ENCODE measurements at places on chromosomes 6 and 20.
A peak's percentile ranks its signal among the peaks of the same experiment; 100 is the strongest.

DNA sequence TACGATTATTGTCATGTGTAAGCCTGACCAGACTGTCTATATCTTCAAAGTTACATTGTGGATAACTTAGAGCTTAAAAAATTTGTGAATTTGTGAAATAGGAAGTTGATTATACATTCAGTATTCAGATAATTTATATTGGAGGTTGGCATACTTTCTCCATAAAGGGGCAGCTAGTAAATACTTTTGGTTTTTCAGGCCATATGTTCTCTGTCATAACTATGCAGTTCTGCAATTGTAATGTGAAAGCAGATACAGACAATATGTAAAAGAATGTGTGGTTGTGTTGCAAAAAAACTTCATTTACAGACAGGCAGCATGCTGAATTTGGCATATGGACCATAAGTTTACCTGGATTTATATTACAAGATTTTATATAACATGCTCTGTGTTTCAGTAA lies 29.3 kb downstream of the HSF2 start:
- H3K27ac ChIP-seq, result no peak overlapping the region
- peaks cover 2% of the 10 kb centered on the region for H3K4me1 ChIP-seq
- no peak overlapping the region for H3K4me3 ChIP-seq

DNA sequence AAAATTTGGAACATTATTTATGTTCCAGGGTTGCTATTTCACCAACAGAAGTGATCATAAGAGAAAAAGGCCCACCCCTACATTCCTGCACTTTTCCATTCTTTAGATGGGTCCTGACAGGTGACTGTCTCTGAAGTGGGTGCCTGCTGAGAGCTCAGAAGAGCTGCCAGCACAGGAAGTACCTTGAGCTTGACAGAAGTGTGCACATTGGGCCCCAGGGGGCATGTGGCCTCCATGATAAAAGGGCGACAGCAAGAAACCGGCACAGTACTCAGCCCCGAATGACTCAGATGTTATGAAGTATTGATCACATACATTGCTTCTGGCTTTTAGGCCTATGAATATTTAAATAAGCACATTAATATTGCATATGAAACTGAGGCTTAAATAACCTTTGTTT lies 150.4 kb downstream of the PCSK2 start:
- H3K4me3 ChIP-seq, result no peak overlapping the region
- DNase-seq, result no peak
- no peaks in the 10 kb centered on the region for H3K36me3 ChIP-seq
- peaks cover 8% of the 10 kb centered on the region for H3K27me3 ChIP-seq
- no peaks in the 10 kb centered on the region for H3K4me1 ChIP-seq
- no peak overlapping the region for H3K27ac ChIP-seq

DNA sequence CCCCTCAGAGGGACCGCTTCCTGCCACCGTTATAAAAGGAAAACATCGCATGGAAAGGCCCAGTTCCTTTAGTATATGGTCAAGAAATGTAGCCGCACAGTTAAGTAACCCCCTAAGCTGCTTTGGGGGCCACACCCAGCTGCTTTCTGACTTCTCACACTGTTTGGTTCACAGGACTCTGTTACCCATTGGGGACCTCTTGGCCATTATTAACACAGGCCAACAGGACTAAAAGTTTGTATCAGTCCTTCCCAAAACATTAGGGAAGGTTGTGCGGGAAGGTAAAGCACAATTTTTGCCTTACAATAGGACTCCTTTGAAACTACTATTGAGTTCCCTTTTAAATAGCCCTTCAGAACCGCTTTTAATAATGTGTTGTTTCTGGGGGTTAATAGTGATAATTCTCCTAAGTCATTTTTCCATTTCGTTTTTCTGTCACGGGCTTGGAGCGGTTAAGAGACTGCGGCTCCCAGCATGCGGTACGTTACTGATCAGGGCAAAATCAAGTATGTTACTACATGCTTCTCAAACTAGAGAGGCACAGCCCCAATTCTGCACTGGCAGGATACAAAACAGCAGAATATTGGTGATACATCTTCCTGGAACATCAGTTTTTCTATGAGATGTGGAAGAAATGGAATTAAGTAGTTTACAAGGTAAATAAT lies 668 bp upstream of the RPP40 start:
- H3K36me3 ChIP-seq, result no peaks in the 10 kb centered on the region
- H3K27me3 ChIP-seq, result no peaks in the 10 kb centered on the region
- H3K27ac ChIP-seq, result peak overlapping the region; percentile 93
- no peak for DNase-seq
- peak overlapping the region; percentile 95 for H3K4me3 ChIP-seq

DNA sequence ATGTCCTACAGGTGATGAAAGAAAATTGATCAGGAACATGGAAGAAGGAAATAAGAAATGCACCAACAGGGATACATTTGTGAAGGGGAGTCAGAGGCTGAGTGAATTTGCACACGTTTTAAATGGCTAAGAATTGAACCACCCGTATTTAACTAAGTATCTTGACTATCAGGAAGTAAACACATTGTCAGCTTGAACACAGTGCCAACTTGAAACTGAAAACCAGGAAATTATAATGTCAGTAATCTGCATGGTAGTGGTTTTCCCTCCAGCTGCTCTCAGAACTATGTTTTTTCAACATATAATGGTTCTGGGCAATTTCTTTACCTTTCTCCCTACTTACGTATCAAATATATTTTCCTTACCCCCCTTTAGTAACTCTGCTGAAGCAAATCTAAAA lies 366.5 kb upstream of the POU3F2 start:
- H3K36me3 ChIP-seq, result no peaks in the 10 kb centered on the region
- no peaks in the 10 kb centered on the region for H3K27me3 ChIP-seq
- no peak overlapping the region for H3K27ac ChIP-seq
- no peaks in the 10 kb centered on the region for H3K4me1 ChIP-seq

GRCh38 chr6:155473741-155474140 lies 18.1 kb upstream of the NOX3 start:
- peaks cover 11% of the 10 kb centered on the region for H3K36me3 ChIP-seq
- H3K4me3 ChIP-seq, result no peak overlapping the region
- DNase-seq, result no peak
- no peak overlapping the region for H3K27ac ChIP-seq
- no peaks in the 10 kb centered on the region for H3K4me1 ChIP-seq
- H3K27me3 ChIP-seq, result no peaks in the 10 kb centered on the region

- DNase-seq, result no peak
- no peak overlapping the region for H3K27ac ChIP-seq
- H3K4me3 ChIP-seq, result no peak overlapping the region
- no peaks in the 10 kb centered on the region for H3K4me1 ChIP-seq
These were observed 243.4 kb upstream of the KCNG1 start for GRCh38 chr20:51266353-51266752.

- DNase-seq, result no peak
- peaks cover 3% of the 10 kb centered on the region for H3K27me3 ChIP-seq
- no peaks in the 10 kb centered on the region for H3K4me1 ChIP-seq
- H3K4me3 ChIP-seq, result no peak overlapping the region
- no peaks in the 10 kb centered on the region for H3K36me3 ChIP-seq
- no peak overlapping the region for H3K27ac ChIP-seq
These were observed 55.9 kb upstream of the NUP153 start for GRCh38 chr6:17762651-17763050.

GRCh38 chr6:168105813-168106632 lies 27.0 kb upstream of the FRMD1 start:
- H3K27ac ChIP-seq, result no peak overlapping the region
- no peak for DNase-seq
- H3K4me3 ChIP-seq, result no peak overlapping the region
- peaks cover 33% of the 10 kb centered on the region for H3K27me3 ChIP-seq
- H3K36me3 ChIP-seq, result no peaks in the 10 kb centered on the region

DNA sequence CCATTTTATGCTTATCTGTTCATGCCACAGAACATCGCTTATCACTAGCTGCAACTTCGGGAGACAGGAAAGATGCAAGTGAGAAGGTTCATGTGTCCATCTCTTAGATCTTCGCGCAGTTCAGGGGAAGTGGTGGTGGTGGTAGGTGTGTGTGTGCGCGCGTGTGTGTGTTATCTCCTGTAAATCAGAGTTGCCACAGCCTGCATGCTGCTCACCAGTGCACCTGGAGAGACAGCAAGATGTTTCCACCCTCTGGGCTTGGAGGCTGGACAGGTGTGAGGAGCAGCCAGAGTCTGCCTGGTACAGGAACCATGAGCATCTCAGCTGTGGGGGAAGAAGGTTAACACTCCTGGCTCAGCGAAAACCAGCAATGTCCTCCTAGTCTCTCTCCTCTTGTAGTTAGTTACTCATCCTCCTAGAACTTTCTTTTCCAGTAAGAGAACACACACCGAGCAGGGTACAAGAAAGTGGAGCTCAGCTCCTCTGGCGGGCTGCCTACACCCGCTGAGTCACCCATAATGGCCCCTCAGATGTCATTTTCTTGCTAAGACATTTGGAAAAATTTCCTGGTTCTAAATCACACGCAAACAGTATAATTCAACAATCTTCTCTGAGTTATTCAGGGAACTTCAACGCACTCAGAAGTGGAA lies 5.1 kb upstream of the TUBB1 start:
- H3K27ac ChIP-seq, result peak overlapping the region; percentile 28
- no peaks in the 10 kb centered on the region for H3K36me3 ChIP-seq
- no peak for DNase-seq
- H3K27me3 ChIP-seq, result no peaks in the 10 kb centered on the region
- H3K4me1 ChIP-seq, result peaks cover 45% of the 10 kb centered on the region

DNA sequence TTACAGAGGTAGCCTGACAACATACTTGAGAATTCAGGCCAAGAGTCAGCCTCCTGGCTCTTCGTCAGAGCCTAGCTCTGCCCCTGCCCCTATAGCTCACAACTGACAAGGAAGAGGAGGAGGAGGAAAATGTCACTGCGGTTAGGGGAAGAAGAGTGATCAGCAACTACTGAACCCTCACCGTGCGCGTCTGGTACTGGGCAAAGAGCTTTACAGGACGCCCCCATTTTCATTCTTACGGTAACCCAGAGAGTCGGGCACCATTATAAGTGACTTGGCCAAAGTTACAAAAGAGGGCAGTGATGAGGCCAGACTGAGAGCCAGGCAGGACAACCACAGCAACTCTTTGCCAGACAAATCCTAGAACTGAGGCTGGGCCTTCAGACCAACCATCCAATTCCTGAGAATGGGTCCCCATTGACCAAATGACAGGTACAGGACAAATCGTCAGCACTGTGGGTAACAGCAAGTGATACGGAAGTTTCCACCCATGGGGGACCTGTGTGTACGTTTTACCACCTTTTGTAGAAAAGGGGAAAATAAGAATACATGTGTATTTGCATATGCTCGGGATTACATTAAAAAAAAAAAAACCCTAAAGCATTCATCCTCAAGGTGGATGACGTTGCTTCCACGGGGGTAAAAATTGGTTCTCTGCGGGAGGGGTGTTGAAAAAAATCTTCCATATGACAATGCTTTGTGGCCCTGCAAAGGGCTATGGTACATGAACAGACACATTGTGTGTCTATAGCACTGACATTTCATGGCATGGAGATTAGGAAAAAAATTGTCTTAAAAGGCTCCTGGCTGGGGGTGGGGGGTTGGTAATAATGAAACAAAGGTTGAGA lies 118.0 kb downstream of the NFATC2 start:
- peak overlapping the region; percentile 65 for H3K27ac ChIP-seq
- H3K27me3 ChIP-seq, result no peaks in the 10 kb centered on the region
- H3K4me3 ChIP-seq, result no peak overlapping the region
- DNase-seq, result no peak
- peaks cover 87% of the 10 kb centered on the region for H3K36me3 ChIP-seq

DNA sequence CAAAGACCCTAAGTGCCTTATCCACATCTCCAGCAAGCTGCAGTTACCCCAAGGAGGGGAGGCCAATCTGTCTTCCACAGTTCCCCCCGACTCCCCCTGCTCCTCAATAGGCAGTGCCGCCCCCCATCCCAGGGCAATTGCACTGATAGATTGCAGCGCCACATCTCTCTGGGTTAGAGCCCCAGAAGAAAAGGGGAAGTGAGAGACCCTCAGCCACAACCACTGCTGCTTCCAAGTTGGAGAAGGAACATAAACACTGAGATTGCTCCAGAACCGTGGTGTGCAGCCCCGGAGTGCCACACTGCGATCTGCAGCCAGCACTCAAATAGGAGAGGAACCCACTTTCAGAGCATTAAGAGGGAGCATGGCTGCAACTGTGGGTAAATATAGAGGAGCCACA lies 101.5 kb downstream of the RWDD2A start:
- H3K36me3 ChIP-seq, result no peaks in the 10 kb centered on the region
- no peak overlapping the region for H3K4me3 ChIP-seq
- no peaks in the 10 kb centered on the region for H3K4me1 ChIP-seq

- peaks cover 28% of the 10 kb centered on the region for H3K27me3 ChIP-seq
- H3K4me1 ChIP-seq, result no peaks in the 10 kb centered on the region
- H3K36me3 ChIP-seq, result no peaks in the 10 kb centered on the region
- no peak overlapping the region for H3K4me3 ChIP-seq
- H3K27ac ChIP-seq, result no peak overlapping the region
These were observed 151.8 kb upstream of the PRND start for GRCh38 chr20:4569865-4570264.

- no peak overlapping the region for H3K4me3 ChIP-seq
- H3K27ac ChIP-seq, result no peak overlapping the region
- DNase-seq, result no peak
These were observed 39.7 kb upstream of the CCDC167 start for GRCh38 chr6:37539171-37540028.

DNA sequence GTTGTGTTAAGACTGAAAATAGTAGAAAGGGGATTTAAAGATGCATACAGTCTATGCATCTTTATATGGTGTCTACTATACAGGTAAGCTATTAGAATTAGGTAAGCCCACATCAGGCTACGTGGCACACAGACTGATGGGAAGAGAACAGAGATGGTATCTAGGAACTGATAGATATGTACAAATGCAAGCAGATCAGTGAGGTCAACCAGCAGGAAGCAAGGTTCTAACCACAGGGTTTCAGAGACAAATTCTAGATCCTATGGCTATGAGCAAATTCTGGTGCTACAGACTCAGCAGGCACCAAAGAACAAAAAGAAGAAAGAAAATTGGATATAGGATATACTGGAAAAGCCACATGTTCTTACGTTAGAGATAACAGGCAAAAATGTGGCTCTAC lies 110.6 kb downstream of the TRDN start:
- H3K4me1 ChIP-seq, result no peaks in the 10 kb centered on the region
- H3K27me3 ChIP-seq, result no peaks in the 10 kb centered on the region
- H3K36me3 ChIP-seq, result no peaks in the 10 kb centered on the region
- DNase-seq, result no peak
- H3K27ac ChIP-seq, result no peak overlapping the region

Measured in naive thymus-derived CD8-positive, alpha-beta T cell (primary cell).